ENCODE measurements at places on chromosomes 16 and 17.

DNA sequence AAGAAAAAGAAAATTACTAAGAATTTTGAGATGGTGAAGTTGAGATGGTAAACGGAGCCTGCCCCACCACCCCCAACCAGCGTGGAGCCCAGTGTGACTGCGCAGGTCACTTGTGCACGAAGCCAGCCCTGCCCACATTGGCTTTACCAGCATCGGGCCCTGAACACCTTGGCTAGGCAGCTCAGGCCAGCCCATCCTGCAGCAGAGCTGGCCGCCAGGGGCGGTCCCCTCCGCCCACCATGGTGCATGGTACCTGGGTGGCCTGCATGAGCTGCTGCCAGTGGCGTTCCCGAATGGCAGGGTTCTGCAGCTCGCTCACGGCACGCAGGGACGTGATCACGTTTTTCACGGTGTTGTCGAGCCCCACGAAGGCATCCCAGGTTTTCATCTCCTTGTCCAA is 62.7 kb downstream of the DNAH17 start:
- no peak for DNase-seq

DNA sequence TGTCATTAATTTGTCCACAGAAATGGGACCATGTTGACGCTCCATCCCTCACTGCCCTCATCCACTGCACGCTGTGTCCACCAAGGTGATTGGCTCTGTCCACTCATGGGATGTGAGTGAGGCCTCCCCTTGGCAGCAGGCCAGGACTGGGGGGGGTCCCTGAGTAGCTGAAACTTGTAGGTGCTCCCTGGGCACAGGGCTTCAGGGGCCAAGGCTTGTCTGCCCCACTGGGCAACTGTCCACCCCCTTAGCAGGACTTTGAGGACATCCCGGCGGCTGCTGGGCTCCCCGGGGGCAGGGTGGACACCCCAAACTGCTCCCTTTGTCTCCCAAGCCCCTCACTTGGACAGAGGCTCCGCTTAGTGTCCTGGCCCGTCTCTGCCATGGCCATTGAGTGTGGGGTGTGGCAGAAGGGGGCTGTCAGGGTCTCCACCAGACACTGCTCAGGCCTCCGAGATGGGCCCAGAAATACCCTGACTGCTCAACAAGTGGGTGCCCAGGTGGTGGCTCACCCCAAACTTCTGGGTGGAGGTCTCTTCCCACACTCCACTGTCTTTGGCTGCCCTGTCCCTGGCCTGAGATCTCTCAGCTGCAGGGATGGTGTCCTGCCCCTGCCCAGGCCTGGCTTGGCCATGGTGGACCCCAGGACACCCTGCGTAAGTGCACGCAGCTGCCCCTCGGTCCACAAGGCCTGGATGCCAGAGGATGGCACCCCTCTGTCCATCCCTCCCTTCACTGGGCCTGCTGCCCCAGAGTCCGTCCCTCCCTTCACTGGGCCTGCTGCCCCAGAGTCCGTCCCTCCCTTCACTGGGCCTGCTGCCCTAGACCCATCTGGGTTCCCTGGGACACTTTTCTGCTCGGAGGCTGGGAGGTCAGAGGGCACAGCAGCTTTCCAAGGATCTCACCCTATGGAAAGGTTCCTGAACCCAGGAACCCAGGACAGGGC is 2.9 kb upstream of the RAB40C start:
- no peak for DNase-seq

DNA sequence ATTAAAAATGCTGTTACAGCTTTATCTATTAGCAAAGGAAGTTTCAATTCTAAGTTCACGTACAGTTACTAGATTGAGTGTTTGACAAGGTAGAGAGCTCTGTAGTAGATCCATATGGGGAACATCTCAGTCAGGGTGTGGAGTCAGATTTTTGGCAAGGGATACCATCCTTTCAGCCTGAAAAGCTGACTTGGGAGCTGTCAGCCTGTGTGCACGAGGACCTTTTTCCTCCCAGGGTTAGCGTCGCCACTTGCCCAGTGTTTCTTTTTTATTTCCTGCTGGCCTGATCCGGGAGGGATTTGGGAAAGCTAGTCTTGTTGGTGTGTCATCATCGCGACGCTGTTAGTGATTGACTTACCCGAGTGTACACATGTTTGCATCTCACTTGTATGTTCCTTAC is 29.5 kb downstream of the WWOX start:
- DNase-seq = no peak

DNA sequence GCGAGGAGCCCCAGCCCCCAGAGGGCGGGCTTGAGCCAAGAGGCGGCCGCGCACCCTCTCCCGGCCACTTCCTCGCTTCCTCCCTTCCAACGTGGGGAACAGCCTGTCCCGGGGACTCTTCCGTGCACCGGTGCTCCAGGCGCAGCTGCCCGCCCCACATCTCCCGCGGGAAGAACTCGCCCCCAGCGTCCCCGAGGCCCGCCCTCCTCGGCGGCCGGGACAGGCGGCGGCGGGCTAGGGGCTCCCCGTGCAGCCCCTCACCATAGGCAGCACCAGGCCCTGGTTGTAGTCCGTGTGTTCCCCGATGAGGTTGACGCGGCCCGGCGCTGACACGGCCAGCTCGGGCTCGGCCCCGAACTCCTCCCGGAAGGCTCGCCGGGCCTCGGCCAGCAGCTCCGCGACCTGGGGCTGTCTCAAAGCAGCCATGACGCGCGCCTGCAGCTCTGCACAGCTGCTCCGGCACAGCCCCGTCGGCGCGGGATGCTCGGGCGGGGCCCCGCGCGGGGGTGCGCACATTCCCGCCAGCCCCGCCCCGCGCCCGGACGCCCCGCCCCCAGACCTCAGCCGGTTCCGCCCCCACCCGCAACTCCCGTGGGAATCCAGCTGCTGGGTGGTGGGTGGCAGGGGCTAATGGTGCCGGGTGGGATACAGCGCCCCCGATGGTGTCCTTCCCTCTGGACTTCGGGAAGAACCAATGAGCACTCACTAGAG is at the start of gene GALK1:
TSS of gene GALK1 (minus strand) at position 482 of the 711 bp plus-strand sequence. CDS start at position 426, 56 bp downstream.
- peak; percentile 85 for DNase-seq

DNA sequence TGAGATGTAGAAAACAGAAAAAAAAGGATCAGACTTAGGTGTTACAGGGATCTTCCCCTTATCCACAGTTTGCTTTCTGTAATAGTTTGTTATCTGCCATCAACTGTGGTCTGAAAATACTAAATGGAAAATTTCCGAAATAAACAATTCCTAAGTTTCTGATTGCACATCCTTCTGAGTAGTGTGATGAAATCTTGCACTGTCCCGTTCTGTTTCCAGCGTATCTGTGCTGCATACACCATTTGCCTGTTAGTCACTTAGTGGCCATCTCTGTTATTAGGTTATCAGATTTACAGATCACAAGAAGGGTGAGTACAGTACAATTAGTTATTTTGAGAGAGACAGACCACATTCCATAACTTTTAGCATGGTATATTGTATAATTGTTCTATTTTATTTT is 185.6 kb upstream of the CPHXL start:
- no peak for DNase-seq

GRCh38 chr16:57629516-57630406 is 1.3 kb downstream of the ADGRG1 start:
- DNase-seq = no peak

- DNase-seq = no peak
Observed at GRCh38 chr17:36504156-36504545, 17.7 kb downstream of the ZNHIT3 start.

DNA sequence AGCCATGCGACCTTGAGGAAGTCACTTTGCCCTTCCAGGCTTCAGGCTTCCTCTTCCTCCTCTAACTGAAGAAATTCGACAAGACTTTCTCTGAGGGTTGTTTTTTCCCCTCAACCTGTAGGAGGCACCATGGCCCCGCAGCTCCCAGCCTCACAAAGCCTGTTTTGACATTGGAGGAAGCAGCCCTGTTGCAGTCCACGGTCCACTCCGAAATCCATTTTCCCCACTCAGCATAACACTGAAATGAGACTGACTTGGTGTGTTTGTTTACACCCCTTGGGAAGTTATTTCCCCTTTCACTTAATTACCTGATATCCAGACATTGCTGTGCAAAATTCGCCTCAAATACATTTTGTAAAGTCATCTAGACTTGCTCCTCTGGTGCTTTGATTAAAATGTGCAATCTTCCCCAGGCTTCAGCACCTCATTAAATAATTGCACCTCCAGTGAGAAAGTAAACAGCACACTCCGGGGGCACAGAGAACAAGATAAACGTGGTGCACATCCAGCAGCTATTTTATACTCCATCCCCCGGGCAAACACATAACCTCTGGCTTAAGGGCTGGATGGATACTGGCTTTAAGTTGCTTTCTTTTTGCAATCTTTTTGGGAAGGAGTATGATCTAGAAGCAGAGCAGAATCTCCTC is 41.4 kb upstream of the PIRT start:
- no peak for DNase-seq

DNA sequence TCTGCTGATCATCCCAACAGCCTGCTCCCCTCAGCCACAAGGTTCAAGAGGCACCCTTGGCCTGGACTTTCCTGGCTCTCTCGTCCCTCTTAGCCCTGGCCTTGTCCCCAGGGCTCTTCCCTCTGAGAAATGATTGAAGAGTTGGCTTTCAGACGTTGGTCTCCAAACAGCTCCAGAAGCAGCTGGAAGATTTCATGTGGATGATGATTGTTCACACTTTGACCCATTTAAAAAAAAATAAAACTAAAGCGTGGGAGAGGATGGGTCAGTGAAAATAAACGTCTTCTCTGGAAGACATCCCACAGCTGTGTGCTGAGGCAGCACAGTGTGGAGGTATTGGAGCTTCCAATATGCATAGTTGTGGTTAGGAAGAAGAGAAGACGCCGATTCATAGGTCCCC is 54.7 kb upstream of the CDH11 start:
- no peak for DNase-seq

DNA sequence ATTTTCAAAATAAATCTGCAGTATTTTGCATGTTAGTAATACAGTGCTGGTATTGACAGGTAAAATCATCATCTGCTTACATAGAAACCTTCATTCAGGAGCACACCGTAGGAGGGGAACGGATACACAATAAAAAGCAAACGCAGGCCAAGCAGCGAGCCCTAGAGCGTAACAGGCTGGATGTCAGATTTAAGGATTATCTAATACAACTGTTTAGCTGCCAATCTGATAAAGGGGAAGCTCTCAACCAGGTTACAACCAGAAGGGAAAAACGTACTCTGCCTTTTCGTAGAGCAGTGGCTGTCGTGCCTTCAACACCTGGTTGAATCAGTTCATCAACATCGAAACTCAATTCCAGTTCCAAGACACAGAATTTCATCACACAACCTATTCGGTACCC is 16.4 kb upstream of the CUEDC1 start:
- DNase-seq = no peak

GRCh38 chr16:88382491-88383400 is at the start of gene ZNF469:
ZNF469 (plus strand) TSS chr16:88382959; CDS start chr16:88427471, 44,512 bp downstream.
- no peak for DNase-seq

- no peak for DNase-seq
Observed at GRCh38 chr16:10688726-10689125, 6.0 kb downstream of the TEKT5 start.

DNA sequence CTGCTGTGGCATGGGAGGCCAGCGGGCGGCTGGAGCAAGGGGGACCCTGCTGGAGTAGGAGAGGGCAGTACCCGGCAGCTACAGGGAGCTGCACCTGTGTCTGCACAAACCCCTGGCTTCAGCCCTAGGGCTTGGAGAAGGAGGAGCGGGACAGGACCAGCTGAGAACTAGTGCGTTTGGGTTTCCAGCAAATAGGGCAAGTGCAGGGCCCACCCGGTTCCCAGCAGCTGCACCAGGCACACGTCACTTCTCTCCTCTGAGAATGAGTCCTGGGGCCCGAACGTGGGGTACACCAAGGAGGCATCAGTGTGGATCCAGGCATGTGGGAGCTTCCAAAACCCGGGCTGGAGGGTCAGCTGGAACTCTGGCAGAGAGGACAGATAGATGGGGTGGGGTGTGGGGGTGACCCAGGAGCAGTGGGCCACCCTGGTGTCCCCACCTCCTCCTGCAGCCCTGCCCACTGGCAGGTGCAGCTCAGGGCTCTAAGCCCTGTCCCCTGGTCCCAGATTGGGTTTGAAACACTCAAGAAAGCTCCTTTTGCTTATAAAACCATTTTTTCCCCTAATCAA is 5.6 kb downstream of the C16orf89 start:
- no peak for DNase-seq

DNA sequence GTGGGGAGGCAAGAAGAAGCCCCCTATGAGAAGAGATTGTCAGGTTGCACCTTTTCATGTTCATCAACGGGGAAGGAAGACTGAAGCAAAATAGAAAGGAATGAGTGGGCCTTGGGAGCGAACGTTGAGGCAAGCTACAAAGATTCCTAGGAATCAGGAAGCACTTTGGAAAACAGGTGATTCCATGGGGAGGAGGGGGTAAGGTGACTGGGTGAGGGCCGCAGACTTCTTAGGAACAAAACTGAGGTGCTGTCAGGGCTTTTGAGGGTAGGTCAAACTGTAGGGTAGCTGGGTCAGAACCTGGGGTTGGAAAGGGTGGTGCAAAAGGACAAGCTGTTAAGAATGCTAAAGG is 528 bp downstream of the ITFG1 start:
- DNase-seq = no peak

DNA sequence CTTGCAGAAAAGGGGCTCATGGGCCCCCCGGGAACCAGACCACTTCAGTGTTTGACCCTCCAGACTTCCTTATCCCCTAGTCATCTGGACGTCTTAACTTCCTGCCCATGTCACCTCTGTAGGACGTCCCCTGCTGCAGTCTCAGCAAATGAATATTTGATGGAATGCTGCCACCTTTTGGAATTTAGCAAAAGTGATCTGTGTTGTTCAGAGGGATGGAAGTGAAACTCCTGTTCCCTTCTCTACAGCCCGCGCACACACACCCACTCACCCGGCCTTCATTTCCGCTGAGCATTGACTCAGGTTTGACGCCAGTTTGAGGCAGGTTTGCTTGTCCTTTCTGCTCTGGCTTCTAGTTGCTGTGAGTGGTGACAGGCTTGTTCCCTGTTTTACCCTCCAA is 507.2 kb upstream of the EEF2KMT start:
- no peak for DNase-seq

- DNase-seq = no peak
Observed at GRCh38 chr16:67022531-67023214, 6.3 kb upstream of the CBFB start.

- DNase-seq = no peak
Observed at GRCh38 chr17:7634384-7634783, 4.4 kb downstream of the SHBG start.

GRCh38 chr17:45948881-45949624 is 50.0 kb upstream of the STH start:
- DNase-seq = peak; percentile 91

DNA sequence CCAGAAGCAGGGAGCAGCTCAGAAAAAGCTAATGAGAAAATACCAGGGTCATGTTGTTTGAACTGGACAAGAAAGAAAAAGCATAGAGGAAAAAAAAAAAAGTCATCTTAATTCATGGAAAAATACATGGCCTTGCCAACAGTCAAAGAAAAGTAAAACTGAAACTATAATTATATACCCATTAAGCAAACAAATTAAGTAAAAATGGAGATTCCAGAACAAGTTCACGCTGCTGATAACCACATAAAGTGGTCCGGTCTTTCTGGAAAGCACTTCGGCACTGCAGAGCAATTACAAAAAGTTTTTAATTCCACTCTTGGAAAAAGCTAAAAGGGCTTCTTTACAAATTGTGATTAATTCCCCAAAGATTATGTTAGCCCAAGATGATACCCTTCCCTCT is 12.4 kb upstream of the P2RX5 start:
- DNase-seq = no peak
